ENCODE measurements at places on chromosomes 3 and 15.
A peak's percentile ranks its signal among the peaks of the same experiment; 100 is the strongest.

DNA sequence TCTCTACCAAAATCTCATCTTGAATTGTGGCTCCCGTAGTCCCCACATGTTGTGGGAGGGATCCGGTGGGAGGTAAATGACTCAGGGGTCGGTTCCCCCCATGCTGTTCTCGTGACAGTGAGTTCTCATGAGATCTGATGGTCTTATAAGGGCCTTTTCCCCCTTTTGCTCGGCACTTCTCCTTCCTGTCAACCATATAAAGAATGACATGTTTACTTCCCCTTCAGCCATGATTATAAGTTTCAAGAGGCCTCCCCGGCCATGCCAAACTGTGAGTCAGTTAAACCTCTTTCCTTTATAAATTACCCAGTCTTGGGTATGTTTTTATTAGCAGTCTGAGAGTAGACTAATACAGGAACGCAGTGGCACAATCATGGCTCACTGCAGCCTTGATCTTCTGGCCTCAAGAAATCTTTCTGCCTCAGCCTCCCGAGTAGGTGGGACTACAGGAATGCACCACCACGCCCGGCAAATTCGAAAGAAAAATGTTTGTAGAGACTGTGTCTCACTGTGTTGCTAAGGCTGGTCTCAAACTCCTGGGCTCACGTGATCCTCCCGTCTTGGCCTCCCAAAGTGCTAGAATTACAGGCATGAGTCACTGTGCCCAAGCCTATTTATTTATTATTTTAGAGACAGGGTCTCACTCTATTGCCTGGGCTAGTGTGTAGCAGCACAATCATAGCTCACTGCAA, 101.0 kb downstream of the ATP10A start:
- no peak for DNase-seq

DNA sequence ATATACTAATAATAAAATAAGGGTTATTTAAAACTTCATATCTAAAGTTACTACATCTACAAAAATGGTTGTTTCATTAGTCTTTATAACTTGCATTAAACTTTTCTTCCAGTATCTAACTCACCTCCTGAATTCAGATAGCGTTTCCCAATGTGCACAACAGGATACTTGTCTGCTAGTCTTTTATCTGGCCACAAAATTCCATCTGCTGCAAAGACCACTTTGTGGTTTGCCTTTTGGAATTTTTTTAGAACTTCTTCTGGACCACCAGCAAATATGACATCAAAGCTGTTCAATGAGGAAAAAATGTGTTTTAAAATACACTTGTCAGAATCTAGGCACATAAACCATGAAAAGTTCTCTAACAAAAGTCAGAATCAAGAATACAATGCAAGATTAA, 50.8 kb downstream of the PLOD2 start:
- no peak for DNase-seq

GRCh38 chr3:37210230-37210629, 35.8 kb upstream of the LRRFIP2 start:
- DNase-seq: no peak

- no peak for DNase-seq
Observed at GRCh38 chr15:99495430-99496301, 70.1 kb upstream of the MEF2A start.

- DNase-seq: no peak
Observed at GRCh38 chr3:195163719-195164572, 107.0 kb downstream of the XXYLT1 start.

DNA sequence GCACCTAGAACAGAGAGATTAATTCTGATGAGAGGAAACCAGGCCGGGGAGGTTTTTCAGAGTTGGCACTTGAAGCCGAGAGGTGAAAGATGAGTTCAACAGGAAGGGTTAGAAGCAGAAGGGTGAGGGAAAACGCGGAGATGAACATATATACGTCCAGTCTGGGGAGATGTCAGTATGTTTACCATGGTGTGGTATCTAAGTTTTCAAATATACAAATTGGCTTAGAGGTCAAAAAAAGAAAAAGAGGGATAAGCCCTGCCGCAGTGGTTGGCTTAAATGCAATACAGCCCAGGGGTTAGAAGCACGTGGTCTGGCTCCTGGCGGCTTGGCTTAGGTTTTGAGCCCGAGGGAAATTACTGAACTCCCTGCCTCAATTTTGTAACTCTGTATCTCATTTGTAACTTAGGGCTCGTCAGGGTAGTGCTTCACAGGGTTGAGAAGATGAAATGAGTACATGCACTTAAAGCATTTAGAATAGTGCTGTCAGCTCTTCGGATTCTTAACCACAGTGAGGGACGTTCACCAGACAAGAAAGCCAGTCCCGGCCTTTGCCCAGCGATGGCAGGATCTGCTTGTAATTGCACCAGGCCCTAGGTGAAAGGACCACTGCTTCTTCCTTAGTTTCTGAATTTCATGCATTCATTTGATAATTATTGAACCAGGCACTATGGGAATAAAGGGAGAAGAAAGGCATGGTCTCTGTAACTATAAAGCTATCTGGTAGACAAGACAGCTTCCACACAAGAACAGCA, 6.4 kb downstream of the HES1 start:
- DNase-seq: no peak

GRCh38 chr3:16768014-16768413, 116.7 kb upstream of the PLCL2 start:
- no peak for DNase-seq

GRCh38 chr3:55923207-55923606, 436.1 kb upstream of the WNT5A start:
- DNase-seq: no peak

DNA sequence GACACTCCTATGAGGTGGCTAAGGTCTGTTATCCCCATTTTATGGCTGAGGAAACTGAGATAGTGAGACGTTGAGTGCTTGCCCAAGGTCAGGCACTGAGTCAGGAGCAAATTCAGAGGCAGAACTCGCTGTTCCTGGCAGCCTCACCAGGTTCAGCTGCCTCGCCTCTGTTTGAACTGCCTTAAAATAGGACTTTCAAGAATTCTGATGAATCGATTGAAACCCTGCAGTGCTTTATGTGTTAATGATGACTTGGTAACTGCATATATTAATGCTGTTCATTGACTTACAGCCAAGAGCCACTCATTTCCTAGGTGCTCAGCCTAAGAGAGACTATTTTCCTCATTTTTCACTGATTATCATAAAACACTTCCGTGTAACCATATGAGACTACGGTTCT, 79.5 kb upstream of the BHLHE40 start:
- DNase-seq: no peak

GRCh38 chr3:122269045-122269444, 56.0 kb upstream of the CSTA start:
- no peak for DNase-seq

DNA sequence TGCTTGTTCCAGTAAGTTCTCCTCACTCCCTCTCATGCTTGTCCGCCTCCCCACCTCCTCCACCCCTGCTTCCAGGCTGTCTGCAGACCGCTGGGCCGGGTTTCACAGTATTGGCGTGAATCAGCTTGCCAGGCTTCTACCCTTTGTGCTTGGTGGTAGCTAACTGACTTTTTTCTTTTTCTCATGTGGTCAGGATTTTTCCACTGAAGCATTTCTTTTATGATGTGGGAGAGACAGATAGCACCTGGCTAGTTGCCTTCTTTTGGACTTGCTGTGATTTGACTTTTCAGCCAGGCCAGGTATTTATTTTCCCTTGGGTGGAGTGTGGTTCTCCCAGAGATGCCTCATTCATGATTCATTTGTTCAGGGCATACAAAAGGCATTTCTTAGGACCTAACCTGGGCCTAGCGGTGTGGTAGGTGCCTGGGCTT, 60.6 kb downstream of the ST6GAL1 start:
- DNase-seq: no peak

DNA sequence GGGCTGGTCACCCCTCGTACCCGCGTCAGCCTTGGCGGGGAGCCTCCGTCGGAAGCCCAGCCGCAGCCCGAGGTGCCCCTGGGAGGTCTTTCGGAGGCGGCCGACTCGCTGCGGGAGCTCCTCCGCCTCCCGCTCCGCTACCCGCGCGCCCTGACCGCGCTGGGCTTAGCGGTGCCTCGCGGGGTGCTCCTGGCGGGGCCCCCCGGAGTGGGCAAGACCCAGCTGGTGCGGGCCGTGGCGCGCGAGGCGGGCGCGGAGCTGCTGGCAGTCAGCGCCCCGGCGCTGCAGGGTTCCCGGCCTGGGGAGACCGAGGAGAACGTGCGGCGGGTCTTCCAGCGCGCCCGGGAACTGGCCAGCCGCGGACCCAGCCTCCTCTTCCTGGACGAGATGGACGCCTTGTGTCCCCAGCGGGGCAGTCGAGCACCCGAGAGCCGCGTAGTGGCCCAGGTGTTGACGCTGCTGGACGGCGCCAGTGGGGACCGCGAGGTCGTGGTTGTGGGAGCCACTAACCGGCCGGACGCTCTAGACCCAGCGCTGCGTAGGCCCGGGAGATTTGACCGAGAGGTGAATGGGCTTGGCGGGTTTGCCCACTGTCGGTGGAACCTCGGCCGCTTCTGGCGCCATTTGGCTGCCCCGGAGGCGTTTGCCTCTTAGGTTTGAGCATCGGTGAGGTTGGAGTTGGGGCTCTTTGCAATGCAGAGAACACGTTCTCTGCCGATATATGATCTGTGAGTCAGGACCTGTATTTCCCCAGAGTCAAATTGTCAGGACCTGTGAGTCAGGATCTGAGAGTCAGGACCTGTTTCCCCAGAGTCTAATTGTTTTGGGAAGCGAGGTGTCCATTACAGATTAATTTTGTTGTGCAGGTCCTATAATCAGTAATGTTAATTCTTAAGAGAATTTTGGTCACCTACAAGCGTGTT, 24.9 kb upstream of the GATM start:
- no peak for DNase-seq

- no peak for DNase-seq
Observed at GRCh38 chr3:58384381-58385090, 49.1 kb downstream of the PDHB start.

DNA sequence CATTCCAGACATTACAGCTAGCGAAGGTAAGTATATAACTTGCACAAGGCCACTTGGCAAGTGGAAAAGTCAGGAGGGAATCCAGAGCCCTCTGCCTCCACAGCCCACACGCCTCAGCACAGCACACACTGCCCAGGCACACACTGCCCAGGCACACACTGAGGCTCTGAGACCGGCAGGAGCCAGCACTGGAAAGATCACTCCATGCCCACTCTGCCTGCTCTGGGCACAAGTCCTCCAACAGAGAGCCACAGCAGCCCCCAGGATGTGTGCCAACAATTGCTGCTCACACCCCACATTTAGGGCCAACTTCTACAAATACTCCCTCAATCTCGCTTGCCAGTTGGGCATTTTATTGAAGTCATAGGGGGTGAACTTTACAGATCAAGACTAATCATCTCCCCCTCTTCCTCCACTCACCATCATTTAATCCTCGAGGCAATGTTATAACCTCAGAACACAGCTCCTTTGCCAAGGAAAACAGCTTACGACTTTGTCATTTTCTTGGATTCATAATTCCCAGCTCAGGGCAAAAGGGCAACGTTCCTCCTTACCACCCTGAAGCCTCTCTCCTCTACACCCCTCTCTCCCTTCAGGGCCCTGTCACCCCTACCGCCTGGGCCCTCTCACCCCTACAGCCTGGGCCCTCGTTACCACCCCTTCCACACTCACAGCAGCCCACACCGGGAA, 53.0 kb upstream of the TPM1 start:
- no peak for DNase-seq

DNA sequence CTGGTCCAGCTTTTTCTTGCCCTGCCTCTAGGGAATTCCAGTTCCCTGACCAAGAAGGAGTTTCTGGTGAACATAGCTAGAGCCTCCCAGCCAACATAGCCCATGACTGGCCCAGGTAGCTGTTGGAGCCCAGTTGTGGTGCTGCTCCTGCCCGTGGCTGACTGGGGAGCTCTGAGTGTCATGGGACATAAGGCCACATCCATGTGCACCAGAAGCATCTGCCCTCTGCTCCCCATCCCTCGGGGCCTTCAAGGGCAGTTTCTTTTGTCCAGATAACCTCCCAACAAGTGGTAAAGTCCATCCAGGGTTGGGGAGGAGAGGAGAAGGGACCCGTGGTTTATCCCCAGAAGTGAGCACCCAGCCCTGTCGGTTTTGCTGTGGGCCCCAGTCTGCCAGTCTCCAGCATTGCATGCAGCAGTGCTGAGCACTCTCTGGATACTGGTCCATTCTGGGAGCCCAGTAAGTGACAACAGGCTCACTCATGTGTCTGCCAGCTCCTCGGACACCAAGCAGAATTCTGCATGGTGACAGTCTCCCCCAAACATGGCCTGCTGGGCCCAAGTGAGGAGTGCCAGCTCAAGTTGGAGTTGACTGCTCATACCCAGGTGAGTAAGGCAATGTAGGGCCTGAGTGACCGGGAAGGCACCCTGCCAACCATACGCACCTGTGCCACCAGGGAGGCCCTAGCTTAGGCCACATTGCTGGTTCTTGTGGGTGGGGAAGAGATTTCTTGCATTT, 28.8 kb downstream of the ACAA1 start:
- DNase-seq: no peak

DNA sequence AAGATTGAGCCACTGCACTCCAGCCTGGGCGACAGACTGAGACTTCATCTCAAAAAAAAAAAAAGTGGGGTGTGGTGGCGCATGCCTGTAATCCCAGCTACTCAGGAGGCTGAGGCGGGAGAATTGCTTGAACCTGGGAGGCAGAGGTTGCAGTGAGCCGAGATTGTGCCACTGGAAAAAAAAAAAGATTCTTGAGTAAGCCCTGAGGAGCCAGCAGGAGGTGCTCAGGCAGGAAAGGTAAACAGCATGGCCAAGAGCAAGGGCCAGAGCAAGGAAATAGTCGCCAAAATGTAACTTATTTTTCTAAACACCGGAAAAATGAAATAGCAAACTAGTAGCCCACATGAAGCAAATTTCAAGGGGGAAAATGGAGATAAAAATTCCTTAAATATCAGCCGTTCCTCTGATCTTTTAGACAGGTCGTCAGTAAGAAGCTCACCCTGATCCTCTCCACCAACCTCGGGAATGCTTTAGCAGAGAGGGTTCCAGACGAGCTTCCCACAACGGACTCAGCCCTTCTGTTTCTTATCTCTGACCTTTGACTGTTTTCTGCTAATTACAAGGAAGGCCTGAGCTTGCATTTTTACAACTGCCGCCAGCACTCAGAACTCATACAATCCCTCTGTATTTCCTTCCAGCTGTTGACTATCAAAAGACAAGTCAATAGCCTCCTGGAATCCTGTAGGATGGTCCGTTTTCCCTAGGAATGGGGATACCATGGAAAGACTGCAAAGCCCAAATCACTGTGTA, 45.0 kb upstream of the AKAP13 start:
- no peak for DNase-seq

DNA sequence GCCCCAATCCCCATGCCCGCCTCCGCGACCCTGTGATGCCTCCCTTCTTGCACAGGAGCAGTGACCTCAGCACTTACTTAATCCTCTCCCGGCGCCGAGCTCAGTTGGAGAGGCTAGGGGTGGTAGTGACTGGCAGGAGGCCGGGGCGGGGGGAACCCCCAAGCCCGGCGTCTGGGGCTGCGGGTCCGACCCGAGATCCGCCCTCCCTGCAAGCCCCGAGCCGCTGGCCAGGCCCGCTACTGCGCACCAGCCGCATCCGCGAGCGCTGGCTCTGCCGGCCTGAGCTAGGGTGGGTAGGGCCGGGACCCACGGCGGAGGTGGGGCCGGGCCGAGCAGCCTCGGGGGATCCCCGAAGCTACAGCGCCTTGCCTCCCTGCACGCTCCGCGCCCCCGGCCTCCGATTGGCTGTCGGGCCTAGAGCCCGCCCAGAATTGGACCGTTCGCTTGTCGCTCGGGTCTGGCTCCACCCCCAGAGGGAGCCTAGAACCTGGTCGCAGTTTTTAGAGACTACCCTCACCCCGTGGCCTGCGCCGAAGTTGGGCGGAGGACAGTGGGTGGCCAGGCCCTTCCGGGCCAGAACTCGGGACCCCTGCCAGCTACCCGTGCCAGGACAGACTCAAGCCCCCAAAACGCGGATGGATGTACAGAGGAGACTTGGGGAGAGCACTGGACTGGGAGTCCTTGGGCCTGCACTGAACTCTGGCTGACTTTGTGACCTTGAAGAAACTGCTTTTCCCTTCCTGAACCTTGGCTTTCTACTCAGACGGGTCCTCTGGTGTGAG, at the start of gene C3orf18:
Gene C3orf18, minus strand, starts transcription at position 362 of the 782 bp plus-strand sequence. CDS start 2,048 bp downstream, outside the sequence.
- DNase-seq: peak; percentile 96

Data from activated CD4-positive, alpha-beta T cell treated with anti-CD3 and anti-CD28 coated beads for 24 hours (primary cell).